GM06990 (cell line): ENCODE measurements at places on chromosomes 12 and 14.

- peak; percentile 13 for DNase-seq
These were observed 20.7 kb downstream of the GCH1 start for GRCh38 chr14:54881761-54882401.

DNA sequence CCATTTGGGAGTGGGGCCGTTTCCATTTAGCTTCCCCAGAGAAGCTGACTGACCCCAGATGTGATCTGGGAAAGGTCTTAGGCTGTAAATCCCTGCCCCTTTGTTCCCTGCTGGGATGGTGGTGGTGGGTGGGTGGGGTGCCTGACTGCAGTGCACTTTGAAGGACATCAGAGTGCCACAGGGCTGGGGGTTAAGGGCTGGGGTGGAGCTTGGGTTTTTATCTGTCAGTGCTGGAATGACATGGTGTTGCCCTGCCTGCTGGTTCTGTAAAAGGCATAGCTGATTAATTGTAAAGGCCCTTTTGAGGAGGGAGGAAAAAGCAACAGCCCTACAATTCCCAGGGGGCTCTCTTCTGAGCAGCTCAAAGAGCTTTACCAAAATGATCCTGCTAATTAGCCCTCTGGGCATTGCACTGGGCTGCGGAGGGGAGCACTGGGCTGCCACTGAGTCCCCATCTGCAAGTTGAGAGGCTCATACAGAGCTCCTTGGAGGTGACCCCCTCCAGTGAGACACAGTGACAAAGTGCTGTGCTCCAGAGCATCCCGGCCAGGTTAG lies 21.1 kb downstream of the PLEKHG3 start:
- no peak for DNase-seq

DNA sequence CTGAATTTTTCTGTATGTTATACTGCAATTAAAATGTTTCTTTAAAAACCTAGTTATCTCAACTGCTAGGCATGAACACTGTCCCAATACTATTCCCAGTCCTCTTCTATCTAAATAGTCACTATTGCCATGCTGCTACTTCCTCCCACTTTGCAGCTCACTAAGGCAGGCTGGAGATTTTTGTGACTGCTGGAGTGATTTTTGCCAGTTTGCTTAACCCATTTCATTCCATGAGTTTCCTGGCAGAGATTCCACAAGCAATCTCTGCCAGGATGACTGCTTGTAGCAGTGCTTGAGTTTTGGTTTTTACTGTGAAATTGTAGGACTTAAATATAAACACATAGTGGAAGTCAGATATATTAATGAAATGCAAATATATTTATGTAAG lies 80.8 kb downstream of the BHLHE41 start:
- no peak for DNase-seq

DNA sequence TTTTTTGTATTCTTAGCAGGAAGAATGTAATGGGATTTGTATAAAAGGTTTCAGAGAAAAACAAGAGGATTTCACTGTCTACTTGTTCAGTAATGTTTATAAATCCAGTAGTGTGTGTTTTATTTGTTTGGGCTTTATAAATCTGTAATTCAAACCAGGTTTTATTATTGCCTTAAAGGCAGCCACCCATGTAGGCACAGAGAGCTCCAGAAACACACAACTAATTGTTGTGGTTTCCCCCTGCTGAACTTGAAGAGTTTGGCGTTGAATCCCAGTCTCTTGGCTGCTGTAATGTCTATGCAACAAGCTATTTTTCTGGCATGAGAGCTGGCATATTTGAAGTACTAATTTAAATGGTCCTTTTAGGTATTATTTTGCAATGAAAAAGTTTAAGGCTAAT lies 63.4 kb upstream of the SLCO1C1 start:
- no peak for DNase-seq

GRCh38 chr12:117202033-117202432 lies 11.8 kb upstream of the FBXO21 start:
- DNase-seq, result no peak

DNA sequence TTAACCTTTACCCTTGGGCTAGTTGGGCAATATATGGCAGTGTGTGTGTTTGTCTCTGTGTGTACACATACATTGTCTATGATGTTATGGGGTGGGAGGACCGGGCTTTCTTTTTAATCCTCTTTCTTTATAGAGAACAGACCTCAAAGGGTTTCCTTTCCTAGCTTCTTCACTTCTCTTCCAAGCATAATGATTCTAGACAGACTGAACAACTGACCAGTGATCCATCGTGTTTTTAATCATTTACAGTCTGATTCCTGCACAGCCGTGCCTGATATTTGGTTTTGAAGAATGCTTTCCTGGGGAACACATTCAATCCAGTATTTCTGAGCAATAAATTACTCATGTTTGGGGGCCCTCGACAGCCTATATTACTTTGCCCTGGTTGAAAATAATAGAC lies 481.1 kb upstream of the DCN start:
- no peak for DNase-seq

- no peak for DNase-seq
These were observed 206.3 kb downstream of the ACSS3 start for GRCh38 chr12:81284137-81284536.

DNA sequence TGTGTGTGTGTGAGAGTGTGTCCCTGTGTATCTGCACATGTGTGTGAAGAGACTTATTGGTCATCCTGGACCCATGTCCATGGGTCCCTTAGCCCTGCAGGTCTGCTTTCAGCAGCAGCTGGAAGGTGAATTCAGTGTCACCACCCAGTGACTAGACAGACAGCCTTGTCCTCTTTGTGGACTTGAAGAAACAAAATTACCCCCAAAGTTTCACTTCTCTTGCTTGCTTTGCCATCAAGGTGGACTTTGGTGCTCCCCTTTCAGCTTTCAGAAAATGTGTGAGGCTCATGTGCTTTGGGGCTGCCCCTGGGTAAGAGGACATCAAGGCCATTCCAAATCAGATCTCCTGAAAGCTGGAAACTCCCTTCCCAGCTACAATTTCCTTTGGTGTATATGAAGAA lies 1063.8 kb downstream of the BCL11B start:
- DNase-seq, result no peak
